ENCODE measurements at places on chromosomes 7 and 10.
A peak's percentile ranks its signal among the peaks of the same experiment; 100 is the strongest.

DNA sequence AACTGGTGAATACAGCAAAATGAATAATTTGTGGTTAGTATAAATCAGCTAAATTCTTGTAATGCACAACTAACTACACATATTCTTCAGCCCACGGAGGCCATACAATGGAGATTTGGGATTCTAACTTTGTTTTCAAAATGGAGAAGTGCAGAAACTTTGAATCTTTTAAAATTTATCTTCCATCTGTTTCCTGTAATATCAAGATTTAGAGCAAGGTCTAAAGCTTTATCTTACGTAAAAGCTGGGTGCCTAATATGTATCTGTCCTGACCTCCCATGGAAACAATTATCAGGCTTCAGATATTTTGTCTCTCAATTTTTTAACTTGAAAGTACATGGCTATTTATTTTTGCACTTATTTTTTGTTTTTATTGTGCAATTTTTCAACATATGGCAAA lies 5.0 kb upstream of the AHR start:
- no peak overlapping the region for H3K27ac ChIP-seq
- no peaks in the 10 kb centered on the region for H3K27me3 ChIP-seq
- H3K4me1 ChIP-seq: peaks cover 17% of the 10 kb centered on the region
- H3K4me3 ChIP-seq: no peak overlapping the region
- no peak for DNase-seq
- peaks cover 7% of the 10 kb centered on the region for H3K36me3 ChIP-seq

- no peak for DNase-seq
- H3K36me3 ChIP-seq: no peaks in the 10 kb centered on the region
- H3K4me1 ChIP-seq: no peaks in the 10 kb centered on the region
- no peak overlapping the region for H3K4me3 ChIP-seq
Measured at GRCh38 chr10:34168439-34168838, 646.7 kb downstream of the PARD3 start.

DNA sequence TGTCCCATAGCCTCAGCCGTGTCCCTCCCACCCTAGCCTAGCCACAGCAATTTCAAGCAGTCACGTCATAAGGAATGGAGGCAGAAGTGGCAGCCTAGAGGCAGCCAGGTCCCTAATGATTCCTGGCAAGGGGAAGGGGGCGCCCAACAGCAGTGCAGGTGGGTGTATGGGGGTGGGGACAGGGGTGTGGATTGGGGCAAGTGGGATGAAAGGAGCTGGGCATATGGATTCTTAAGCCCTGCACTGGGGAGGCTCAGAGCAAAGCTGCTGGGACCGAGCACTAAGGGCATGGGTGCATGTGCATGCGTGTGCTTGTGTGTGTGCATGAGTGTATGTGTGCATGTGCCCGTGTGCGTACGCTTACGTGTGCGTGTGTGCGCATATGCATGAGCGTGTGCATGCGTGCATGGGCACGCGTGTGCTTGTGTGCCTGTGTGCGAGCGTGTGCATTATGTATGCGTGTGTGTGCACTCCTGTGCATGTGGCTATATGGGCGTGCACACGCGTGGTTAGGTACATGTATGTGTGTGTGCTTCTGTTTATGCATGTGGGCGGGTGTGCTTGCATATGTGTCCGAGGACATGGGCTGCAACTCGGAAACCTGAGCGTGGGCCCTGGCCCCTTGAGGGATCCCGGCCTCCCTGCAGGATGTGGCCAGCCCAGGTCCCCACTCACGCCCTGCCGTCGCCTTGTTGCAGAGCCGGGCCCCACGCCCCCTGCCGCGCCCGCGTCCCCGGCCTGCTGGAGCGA lies 34.1 kb downstream of the SH2B2 start:
- peaks cover 5% of the 10 kb centered on the region for H3K36me3 ChIP-seq
- no peak for DNase-seq
- peak overlapping the region; percentile 82 for H3K27ac ChIP-seq
- H3K4me1 ChIP-seq: no peaks in the 10 kb centered on the region

DNA sequence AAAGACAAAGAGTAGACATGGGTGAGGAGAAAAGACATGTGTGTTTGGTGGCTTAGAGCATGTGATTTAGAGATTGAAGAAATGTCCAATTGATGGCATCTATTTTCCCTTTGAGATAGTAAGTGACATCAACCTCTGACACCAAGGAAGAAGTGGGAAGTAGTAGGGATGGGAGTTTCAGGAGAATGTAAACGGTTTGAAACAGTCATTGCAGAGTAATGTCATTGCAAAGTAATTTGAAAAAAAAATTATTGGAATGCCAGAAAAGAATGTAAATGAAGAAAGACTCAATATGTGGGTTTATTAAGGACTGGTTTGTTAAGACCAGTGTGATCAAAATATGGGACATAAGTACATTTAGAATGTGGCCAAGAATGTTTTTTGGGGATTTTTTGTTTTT lies 26.6 kb downstream of the GNG11 start:
- no peaks in the 10 kb centered on the region for H3K4me1 ChIP-seq
- DNase-seq: no peak
- no peaks in the 10 kb centered on the region for H3K27me3 ChIP-seq
- no peak overlapping the region for H3K4me3 ChIP-seq
- H3K27ac ChIP-seq: no peak overlapping the region

- H3K27ac ChIP-seq: no peak overlapping the region
- no peak for DNase-seq
- H3K27me3 ChIP-seq: peaks cover 6% of the 10 kb centered on the region
- H3K36me3 ChIP-seq: peaks cover 1% of the 10 kb centered on the region
Measured at GRCh38 chr10:35743851-35744250, 101.8 kb upstream of the FZD8 start.

DNA sequence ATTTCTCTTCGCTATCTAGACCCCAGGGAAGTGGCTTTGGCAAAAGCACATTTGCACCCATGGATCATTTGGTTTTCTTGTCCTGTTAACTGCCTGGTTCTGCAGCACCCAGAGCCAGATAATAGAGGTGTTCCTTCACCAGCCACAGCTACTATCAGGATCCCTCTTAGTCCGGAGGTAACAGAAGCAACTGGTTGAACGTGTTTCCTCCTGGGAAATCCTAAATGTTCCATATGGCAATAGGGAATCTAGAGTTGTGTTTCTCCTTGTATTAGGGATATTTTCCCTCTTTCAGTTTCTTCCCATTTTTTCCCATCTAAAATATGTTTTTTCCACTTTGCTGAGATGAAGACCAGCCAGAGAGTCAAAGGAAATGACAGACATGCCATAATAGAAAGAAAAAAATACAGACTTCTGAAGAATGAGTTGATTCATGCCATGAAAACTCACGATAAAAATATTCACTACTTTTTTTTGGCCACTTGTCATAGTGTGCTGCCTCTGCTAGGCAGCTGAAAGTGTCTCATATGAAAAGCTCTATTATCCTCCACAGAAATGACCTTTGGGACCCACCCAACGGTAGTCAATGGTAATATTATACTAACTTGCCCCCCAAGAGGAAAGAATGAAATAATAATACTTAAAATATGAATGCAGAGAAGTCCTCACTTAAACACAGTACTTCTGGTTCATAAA lies 472.8 kb downstream of the KCNMA1 start:
- no peaks in the 10 kb centered on the region for H3K36me3 ChIP-seq
- H3K4me3 ChIP-seq: no peak overlapping the region
- peaks cover 29% of the 10 kb centered on the region for H3K27me3 ChIP-seq
- no peak for DNase-seq

GRCh38 chr10:128078136-128078969 lies 47.9 kb downstream of the MKI67 start:
- no peak overlapping the region for H3K4me3 ChIP-seq
- no peak for DNase-seq
- no peaks in the 10 kb centered on the region for H3K27me3 ChIP-seq
- H3K36me3 ChIP-seq: peaks cover 73% of the 10 kb centered on the region
- H3K4me1 ChIP-seq: peaks cover 18% of the 10 kb centered on the region
- H3K27ac ChIP-seq: no peak overlapping the region

DNA sequence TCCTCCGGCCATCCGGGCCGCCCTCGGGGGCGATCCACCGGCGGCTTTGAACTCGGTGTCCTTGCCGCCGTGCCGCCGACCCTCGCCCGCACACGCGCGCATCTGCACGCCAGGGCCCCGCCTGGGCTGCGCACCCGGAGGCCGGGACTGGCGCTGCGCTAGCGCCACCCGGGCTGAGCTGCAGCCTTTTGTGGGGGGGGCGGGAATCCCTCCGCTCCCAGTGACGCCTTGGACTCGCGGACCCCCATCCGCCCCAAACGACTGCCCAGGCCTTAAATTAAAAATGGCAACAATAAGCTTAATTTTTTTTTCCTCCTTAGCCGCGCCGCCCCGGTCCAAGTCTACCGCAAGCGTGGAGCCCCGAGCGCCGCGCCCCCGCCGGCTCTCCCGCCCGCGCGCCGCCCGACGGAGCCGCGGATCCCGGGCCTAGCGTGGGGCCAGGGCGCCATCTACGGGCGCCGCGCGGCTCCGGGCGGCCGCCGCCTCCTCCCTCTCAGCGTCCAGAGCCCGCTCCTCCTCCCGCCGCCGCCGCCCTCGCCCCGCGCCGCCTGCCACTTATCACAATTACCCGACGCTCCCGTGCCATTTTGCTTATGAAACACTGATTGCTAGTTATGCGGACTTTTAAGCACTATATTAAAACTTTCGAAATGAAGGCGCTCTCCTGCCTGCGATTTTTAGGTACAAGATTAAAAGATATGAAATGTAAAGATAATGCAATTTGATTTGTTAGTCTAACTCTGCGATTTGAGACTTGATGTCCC lies 7.5 kb upstream of the EBF3 start:
- DNase-seq: no peak

DNA sequence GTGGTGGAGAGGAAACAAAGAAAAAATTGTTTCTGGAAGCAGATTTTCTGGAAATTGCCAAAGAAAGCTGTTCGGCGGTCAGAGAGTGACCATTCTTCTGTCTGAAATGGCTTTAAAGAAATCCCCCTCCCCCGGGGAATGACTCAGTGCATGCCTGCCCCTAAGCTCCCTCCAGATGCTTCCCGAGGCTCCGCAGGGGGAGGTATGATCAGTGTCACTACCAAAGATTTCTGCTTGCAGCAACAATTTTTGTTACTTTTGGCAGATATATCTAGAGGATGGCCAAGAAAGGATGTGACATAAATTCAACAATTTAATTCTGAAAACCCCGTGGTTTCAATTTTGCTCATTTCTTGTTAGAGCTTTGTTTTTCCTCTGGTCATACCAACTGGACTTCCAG lies 163.9 kb downstream of the JCAD start:
- H3K4me3 ChIP-seq: no peak overlapping the region
- DNase-seq: no peak
- H3K36me3 ChIP-seq: no peaks in the 10 kb centered on the region
- peaks cover 40% of the 10 kb centered on the region for H3K27me3 ChIP-seq
- H3K4me1 ChIP-seq: no peaks in the 10 kb centered on the region
- H3K27ac ChIP-seq: no peak overlapping the region

DNA sequence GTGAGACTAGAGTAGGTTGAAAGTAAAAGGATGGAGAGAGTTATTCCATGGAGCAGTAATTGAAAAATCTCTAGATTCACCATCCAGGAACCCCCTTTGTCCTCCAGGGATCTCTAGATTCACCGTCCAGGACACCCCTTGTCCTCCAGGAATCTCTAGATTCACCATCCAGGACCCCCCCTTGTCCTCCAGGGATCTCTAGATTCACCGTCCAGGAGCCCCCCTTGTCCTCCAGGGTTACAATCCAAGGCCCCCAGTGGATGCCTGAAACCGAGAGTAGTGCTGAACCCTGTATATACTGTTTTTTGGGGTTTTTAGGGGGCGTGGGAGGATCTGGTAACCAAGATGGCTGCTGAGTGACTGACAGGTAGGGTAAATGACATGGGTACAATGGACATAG lies 38.3 kb upstream of the PPP2R2D start:
- peaks cover 5% of the 10 kb centered on the region for H3K4me1 ChIP-seq
- peaks cover 45% of the 10 kb centered on the region for H3K27me3 ChIP-seq
- no peak overlapping the region for H3K4me3 ChIP-seq
- no peak for DNase-seq
- no peak overlapping the region for H3K27ac ChIP-seq

- H3K4me3 ChIP-seq: no peak overlapping the region
- H3K27ac ChIP-seq: no peak overlapping the region
- H3K36me3 ChIP-seq: peaks cover 3% of the 10 kb centered on the region
- no peak for DNase-seq
- H3K27me3 ChIP-seq: peaks cover 52% of the 10 kb centered on the region
- peaks cover 5% of the 10 kb centered on the region for H3K4me1 ChIP-seq
Measured at GRCh38 chr10:49410365-49411074, 14.6 kb upstream of the DRGX start.

DNA sequence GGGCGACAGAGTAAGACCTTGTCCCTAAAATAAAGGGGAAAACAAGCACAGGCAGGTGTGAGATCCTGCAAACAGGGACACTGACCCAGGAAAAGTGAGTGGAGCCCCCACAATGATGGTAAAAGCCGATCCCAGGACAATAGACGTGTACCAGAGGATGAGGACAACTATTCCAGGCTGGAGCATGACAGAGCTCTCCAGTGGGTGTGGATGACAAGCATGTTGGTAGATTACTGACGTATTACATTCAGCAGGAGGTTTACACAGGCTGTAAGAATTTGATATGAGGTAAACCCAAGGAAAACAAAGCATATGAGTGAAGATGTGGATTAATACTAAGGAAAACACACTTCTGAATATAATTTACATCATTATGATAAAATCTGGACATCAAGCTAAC lies 27.8 kb upstream of the SMURF1 start:
- peaks cover 48% of the 10 kb centered on the region for H3K27me3 ChIP-seq
- H3K27ac ChIP-seq: no peak overlapping the region
- DNase-seq: no peak
- H3K4me3 ChIP-seq: no peak overlapping the region

GRCh38 chr10:18737236-18737635 lies 78.0 kb downstream of the ARL5B start:
- H3K27ac ChIP-seq: no peak overlapping the region
- no peaks in the 10 kb centered on the region for H3K4me1 ChIP-seq
- peaks cover 13% of the 10 kb centered on the region for H3K27me3 ChIP-seq
- no peak overlapping the region for H3K4me3 ChIP-seq
- DNase-seq: no peak
- no peaks in the 10 kb centered on the region for H3K36me3 ChIP-seq

- H3K36me3 ChIP-seq: no peaks in the 10 kb centered on the region
- no peak for DNase-seq
- H3K27ac ChIP-seq: no peak overlapping the region
- H3K4me3 ChIP-seq: no peak overlapping the region
- H3K27me3 ChIP-seq: peaks cover 13% of the 10 kb centered on the region
- H3K4me1 ChIP-seq: no peaks in the 10 kb centered on the region
Measured at GRCh38 chr7:112056409-112056808, 149.8 kb downstream of the DOCK4 start.

- no peaks in the 10 kb centered on the region for H3K36me3 ChIP-seq
- no peaks in the 10 kb centered on the region for H3K4me1 ChIP-seq
- no peak overlapping the region for H3K27ac ChIP-seq
- H3K27me3 ChIP-seq: no peaks in the 10 kb centered on the region
Measured at GRCh38 chr10:64571056-64571455, 1049.9 kb downstream of the REEP3 start.

DNA sequence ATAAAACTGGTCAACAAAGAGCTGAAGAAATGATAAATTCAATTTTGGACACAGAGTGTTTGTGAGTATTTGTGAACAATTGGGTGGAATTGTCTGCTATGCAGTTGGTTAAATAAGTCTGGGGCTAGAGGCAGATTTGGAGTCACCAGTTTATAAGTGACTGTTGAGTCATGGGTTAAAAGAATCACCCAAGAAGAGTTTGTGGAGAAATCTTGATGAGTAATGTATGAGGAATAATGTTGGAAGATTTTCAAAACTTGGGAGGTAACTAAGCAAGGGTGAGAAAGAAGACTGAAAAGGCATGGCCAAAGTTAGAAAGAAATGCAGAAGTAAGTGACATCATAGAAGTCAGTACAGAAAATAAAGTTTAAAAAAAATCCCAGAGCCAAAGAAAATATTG lies 750.7 kb downstream of the MAGI2 start:
- no peak for DNase-seq
- no peak overlapping the region for H3K4me3 ChIP-seq
- H3K27me3 ChIP-seq: no peaks in the 10 kb centered on the region
- no peaks in the 10 kb centered on the region for H3K36me3 ChIP-seq
- H3K4me1 ChIP-seq: no peaks in the 10 kb centered on the region

Data from central memory CD8-positive, alpha-beta T cell (primary cell).